Uterus (tissue), 4 donors: ENCODE measurements at places on chromosomes 4 and X.

GRCh38 chrX:5163663-5164062 lies 1065.0 kb downstream of the NLGN4X start:
- no peak for DNase-seq

GRCh38 chrX:9937761-9938160 lies 29.4 kb upstream of the CLDN34 start:
- no peak for DNase-seq

- no peak for DNase-seq
These were observed 10.2 kb upstream of the GLOD5 start for GRCh38 chrX:48751343-48751742.

- no peak for DNase-seq
These were observed 69.0 kb downstream of the HPRT1 start for GRCh38 chrX:134528960-134529359.

GRCh38 chr4:116401293-116401692 lies 684.1 kb downstream of the TRAM1L1 start:
- DNase-seq = no peak

- DNase-seq = no peak
These were observed 26.3 kb downstream of the CXCL1 start for GRCh38 chr4:73895201-73896175.

DNA sequence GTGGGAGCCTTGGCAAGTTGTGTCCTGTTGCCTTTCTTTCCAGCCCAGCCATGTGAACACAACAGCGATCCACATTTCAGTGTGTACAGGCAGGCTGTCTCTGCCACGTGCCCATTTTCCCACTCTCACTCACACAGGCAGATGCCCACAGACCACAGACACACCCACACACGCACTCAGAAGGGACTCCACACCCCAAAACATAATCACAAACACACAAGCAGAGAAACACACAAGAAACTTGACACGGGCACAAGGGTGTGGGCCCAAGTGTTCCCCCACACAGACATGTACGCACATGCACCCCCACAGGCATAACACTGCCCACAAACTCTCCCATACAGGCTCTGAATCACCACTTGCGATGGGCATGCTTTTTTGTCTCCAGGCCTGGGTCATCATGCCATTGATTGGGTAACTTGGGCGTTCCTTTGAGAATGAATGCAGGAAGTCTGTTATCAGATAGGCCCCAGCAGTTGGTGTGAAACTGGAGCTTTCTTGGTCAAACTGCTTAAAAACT lies 84.3 kb downstream of the NBDY start:
- no peak for DNase-seq

- DNase-seq = no peak
These were observed 840 bp downstream of the ZNF711 start for GRCh38 chrX:85244450-85245211.

- no peak for DNase-seq
These were observed 187.8 kb downstream of the FRAS1 start for GRCh38 chr4:78244705-78245485.

DNA sequence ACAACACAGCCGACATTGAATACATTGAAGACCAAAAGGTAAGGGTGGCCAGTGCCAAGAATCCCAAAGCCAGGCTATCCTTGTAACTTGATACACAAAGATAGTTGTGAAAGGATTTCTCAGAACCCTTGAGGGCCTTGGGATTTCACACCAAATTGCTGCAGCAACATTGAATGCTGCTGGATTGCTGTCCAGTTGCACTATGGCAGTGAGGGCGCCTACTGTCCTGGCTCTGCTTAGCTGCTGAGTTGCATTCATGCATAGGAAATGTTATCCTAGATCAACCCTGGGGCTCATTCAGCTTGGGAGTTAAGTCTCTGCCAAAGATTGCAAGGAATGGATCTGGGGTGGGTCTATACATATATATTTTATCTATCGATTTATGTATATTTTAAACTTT lies 38.7 kb downstream of the LONRF3 start:
- no peak for DNase-seq

- no peak for DNase-seq
These were observed 89.4 kb upstream of the MYOZ2 start for GRCh38 chr4:119046263-119046662.

GRCh38 chr4:61246034-61246433 lies 45.9 kb downstream of the ADGRL3 start:
- no peak for DNase-seq

DNA sequence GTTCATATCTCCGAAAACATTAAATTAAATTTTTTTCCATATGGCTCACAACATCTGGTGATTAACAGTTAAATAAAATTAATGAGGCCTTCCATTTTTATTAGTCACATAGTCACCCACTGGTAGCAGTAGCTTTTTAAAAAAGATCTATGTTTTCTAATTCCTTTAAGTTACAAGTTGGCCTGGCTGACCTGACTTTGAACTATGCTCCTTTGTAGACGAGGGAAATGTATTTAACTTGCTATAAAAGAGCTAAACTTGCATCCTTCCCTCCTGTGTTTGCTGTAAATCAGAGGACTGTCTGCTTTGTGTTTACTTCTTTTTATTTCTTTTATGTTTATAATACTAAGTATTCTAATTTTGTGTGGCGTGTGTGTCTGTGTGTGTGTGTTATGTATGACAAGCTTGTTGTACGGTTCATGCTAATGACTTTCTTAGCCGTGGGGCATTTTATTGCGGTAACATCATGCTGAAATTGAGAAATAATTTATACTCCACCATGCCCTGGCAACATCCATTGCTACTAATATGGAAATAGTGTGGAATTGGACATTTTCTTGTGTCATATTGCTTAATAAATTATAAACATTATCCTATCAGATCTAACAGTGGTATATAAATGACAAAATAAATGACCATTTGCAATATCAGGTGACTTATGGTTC lies 241.7 kb downstream of the SNCA start:
- no peak for DNase-seq

- no peak for DNase-seq
These were observed 342.7 kb downstream of the PDGFC start for GRCh38 chr4:156628858-156629257.

DNA sequence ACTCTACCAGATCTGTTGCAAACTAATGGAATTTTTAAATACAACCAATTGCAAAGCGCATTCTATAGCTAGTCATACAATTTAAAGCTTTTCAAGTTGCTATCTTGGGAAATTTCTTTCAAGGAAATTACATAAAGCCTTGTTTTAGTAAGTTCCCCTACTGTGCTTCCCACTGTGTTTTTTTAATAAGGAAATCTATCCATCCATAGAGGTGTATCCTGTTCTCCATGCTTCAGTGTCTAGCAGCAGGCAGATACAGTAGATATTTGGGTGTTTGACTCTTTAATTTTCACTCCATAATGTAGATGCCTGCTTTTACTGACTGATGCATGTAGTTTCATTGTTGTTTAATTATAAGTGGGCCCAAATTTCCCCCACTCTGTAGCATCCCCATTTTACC lies 171.6 kb upstream of the POU3F4 start:
- DNase-seq = no peak

- DNase-seq = no peak
These were observed 141.1 kb upstream of the NDST3 start for GRCh38 chr4:117893207-117893606.

DNA sequence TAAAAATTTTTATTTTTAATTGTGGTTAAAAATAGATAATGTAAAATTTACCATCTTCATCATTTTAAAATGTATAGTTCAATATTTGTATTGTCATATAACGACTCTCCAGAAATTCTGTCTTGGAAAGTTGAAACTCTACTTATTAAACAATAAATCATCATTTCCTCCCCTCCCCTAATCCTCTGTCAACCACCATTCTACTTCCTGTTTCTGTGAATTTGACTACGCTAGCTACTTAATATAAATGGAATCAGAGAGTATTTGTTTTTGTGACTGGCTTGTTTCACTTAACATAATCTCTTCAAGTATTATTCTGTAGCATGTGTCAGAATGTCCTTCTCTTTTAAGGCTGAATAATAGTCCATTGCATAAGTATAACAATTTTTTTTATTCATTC lies 729.0 kb upstream of the AADAT start:
- DNase-seq = no peak

GRCh38 chrX:117196481-117196880 lies 733.7 kb upstream of the CT83 start:
- no peak for DNase-seq

GRCh38 chr4:83660578-83660977 lies 124.7 kb downstream of the GPAT3 start:
- no peak for DNase-seq

GRCh38 chr4:141022111-141022695 lies 111.1 kb downstream of the RNF150 start:
- no peak for DNase-seq

DNA sequence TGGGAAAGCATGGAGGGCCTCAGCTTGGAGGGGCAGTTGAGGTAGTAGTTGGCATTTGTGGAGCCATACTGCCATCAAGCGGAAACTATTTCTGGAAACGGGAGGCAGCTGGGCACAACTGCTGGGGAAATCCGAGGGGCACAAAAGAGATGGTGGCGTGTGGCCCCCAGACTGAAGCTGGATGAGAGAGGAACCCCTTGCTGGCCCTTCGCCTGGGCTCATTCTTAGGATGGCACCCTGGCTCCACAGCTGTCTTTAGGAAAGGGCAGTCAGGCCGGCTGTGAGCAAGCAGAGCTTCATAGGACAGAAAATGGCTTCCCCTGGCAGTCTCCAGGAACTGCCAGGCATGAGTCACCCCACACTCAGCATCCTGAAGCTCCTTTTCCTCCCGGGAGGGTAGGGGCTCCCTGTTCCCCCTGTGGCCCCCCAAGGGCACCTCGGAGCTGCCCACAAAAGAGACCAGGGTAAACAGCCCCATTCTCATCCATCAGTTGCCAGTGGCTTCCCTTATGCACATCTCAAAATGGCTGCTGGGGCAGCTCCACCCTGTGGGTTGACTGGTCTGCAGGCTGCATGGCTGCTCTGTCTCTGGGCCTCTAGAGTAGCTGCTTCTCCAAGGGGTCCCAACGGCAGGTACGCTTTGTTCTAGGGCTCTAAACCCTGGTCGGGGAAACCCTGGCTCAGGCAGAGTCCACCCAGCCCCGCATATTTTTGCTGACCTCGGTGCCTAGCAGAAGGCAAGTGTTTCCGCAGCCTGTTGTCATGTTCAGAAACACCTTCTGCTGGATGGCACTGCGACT lies 64.7 kb downstream of the NBDY start:
- DNase-seq = no peak

DNA sequence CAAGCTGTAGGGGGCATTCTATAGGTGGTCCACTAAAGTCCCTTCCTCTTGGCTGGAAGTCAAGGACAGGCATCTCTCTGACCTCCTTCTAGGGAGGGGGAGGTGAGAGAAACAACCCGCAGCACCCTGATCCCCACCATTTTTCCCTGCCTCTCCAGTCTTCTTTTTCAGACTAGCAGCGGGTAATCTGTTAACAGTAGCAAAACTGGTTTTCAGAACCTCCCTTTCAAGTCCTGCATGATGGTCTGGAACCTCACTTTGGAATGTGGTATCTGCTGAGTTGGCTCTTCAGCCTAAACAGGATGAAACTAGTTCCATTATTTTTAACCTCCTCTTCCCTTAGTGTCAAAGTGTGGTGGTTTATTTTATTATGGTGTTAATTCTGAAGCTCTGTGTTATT lies 196.0 kb downstream of the NWD2 start:
- no peak for DNase-seq

DNA sequence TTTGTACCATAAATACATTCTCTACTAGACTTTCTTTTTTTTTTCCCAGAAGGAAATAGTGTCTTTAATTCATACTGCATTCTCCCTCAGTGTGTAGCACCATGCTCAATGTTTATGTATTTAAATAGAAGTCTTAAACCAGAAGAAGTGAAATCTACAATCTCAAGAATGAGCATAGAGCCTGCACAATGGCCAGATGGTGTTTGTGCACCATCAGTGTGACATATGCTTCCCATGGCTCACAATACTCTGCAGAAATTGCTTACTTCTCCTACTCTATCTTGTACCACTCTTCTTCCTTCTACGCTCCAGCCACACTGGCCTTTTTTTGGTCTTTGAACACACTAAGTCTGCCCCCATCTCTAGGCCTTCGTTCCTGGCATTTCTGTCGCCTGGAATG lies 2.6 kb upstream of the DOCK11 start:
- DNase-seq = no peak

- no peak for DNase-seq
These were observed 550.7 kb upstream of the SLIT2 start for GRCh38 chr4:19700992-19701391.

GRCh38 chrX:55522596-55523276 lies 33.1 kb upstream of the USP51 start:
- DNase-seq = no peak

DNA sequence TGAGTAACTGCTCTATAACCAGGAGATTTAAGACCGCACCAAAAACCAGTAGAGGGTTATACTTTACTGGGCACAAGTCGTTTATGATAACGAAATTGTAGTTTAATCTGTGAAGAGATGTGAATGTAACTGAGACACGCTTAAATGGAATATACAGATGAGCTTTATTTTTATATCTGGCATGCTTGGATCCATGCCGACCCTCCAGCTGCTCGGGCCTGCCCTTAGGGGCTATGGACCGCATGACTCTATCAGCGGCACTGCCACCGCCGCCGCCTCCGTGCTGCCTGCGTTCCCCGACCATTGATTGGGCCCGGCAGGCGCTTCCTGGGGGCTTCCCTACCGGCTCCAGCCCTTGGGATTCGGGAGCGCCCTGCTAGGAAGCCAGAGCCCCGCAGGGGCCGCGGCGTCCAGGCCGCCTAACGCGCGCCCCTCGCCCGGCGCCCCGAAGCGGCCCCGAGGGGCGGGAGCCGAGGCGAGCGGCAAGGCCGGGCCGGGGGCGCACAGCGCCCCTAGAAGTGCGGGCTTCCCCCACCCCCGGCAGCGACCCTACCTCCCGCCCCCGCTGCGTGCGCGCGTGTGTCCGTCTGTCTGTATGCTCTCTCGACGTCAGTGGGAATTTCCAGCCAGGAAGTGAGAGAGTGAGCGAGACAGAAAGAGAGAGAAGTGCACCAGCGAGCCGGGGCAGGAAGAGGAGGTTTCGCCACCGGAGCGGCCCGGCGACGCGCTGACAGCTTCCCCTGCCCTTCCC lies at the start of gene NFKB1:
TSS of gene NFKB1 (plus strand) at position 664 of the 751 bp plus-strand sequence. CDS start 24,160 bp downstream, outside the sequence.
- peak; percentile 54 for DNase-seq

DNA sequence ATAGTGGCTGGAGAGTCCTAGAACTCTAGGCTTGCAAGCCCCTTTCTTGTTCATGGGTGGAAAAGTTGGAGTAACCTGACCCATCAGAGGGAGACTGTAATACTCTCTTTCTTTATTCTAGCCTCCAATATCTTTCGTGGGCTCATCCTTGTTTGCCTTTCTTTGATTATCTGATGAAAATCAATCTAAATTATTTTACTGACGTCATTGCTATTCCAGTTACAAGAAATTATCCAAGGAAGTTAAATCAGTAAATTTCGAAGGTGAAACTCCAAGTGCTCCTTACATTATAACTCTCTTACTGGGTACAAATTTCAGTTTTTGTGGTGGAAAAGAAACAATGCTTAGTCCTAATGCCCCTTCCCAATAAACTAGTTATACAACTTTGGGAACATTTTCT lies 412.9 kb downstream of the IDS start:
- DNase-seq = no peak

- DNase-seq = no peak
These were observed 45.8 kb upstream of the GIMD1 start for GRCh38 chr4:106414366-106414765.
